ENCODE measurements at places on chromosomes 2 and 18.
A peak's percentile ranks its signal among the peaks of the same experiment; 100 is the strongest.

DNA sequence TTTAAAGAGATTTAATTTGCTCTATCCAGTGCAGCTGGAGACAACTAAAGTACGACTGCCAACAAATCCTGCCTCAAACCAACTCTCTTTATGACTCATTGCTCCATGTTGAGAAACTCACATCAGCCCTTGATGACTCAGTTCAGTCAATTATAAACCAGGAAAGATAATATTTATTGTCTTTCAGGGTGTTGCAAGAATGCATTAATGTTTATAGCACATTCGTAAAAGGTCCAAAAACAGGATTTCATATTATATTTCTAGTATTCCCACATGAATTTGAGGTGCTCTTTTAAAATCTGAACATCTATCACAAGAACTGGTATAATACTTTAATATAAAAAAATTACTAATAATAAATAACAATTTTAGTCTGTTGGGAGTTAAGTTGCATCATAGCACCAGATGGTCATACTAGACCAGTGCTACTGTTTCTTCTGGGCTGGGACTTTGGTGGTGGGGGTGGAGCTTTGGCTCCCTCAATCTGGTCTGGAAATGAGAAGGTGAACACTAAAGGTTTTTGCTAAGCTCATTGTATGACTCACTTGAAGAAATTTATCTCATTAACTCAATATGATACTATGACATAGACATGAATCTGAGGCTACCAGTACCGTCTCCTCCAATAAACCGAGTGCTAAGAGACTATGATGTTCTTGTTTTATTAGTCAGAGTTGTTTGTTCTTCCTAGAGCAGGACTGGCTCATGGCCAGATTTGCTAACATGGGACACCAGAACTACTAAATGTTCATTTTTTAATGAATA is 26.6 kb upstream of the MAP3K20 start:
- peak; percentile 30 for DNase-seq

- no peak for DNase-seq
Observed at GRCh38 chr2:176493909-176494308, 224.7 kb downstream of the MTX2 start.

DNA sequence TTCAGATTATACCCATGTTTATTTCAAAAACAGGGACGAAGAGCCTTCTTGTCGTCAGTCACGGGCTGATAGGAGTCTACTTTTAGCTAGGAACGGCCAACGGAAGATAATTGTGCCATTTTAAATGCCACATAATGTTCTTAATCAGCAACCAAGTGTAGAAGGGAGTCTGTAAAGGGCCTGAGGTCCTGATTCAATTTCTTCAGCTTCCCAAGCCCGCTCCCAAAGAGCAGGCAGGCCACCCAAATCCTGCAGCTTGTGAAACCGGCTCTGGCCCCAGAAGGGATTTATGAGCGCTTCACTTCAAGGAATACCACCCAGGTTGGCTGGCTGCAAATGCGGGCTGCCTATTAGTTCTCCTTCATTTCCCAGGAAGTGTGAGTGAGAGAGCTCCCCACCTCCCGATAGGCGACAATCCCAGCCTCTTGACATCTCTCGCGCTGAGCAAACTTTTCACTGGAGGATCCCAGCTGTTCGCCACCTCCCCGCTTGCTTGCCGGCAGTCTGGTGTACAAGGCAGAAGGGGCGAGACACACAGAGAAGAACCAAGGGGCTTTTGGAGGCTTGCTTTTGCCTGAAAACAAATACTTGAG is 272.9 kb downstream of the CDH20 start:
- DNase-seq, result no peak

DNA sequence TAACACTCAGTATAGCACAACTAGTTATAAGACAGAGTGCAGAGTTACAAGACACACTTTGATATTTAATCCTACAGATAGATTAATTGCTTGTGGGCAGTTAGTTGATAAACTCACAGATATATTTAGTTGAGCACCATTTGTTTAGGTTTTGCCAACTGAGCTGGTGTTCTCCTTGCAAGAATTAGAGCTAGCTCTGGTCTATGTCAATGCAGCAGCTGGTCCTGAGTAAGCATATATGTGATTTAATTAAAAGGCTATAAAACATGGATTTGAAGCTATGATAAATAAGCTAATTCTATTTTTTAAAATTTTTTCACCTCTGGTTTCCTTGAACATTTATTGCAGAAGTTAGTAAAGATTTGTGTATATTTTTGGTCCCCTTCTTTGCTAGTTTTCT is 35.6 kb downstream of the GPD2 start:
- no peak for DNase-seq

- DNase-seq, result no peak
Observed at GRCh38 chr2:55365303-55365702, 54.4 kb downstream of the CCDC88A start.

DNA sequence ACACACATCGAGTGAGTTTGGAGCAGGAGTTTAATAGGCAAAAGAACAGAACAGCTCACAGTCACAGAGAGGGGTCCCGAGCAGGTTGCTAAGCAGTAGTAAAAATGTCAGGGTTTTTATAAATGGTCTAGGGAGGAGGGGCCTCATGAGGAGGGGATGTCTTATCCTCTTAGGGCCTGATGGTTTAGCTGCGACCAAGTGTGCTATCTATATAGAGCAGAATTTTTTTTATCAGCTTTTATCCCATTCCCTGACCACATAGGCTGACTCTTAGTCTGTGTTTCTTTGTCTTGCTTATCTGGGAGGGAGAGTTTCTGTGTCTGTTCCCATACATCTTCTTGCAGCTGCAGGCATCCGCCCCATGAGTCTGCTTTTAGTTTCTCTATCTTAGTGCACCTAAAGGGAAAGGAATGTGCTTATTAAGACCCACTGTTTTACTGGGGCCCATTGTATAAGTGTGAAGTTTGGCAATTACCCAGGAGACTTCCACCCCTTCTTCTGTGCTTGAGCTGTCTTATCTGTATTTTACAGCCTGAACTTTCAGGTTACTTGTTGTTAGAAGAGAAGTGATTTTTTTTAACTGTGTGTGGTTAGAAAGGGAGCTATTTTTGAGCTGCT is 30.4 kb upstream of the GMCL1 start:
- no peak for DNase-seq

DNA sequence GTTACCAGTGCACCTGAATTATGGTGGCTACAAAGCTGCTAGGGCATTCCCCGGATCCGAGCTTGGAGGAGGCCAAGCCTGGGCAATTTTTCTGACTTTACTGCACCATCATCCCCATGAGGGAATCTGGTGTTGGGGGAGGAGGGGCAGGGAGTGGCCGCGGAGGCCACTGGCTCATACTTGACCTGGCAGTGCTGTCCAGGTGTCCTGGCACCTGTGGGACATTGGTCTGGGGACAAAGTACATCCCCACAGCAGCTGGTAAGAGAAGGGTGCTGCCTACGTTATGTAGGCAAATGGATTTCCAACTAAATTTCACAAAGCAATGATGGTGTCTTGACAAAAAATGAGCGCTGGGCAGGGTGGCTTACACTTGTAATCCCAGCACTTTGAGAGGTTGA is 48.3 kb downstream of the KLHL29 start:
- no peak for DNase-seq

DNA sequence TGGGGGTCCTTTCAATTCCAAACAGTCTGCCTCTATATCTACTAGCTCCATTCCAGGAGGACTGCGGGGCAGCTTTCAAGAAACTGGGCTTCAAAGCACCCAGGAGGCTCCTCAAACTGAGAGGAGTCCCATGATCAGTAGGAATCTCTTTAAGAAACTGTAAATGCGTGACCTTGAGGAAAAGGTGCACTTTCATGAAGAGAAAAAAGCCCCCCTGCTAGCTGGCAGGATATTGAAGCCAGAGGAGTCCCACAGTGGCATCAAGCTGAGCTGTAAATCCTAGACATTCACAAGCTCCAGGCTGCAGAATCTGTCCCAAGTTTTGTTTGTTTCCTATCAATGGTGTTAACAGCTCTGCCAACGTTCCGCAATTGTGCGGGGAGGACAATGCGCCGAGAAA is 790.1 kb downstream of the SLC4A3 start:
- DNase-seq, result no peak

DNA sequence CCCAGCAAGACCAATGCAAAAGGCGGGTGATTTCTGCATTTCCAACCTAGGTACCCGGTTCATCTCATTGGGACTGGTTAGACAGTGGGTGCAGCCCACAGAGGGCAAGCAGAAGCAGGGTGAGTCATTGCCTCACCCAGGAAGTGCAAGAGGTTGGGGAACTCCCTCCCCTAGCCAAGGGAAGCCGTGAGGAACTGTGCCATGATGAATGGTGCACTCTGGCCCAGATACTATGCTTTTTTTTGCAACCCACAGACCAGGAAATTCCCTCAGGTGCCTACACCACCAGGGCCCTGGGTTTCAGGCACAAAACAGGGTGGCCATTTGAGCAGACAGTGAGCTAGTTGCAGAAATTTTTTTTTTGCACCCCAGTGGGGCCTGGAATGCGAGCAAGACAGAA is 662.6 kb upstream of the ACVR2A start:
- DNase-seq, result peak; percentile 3

DNA sequence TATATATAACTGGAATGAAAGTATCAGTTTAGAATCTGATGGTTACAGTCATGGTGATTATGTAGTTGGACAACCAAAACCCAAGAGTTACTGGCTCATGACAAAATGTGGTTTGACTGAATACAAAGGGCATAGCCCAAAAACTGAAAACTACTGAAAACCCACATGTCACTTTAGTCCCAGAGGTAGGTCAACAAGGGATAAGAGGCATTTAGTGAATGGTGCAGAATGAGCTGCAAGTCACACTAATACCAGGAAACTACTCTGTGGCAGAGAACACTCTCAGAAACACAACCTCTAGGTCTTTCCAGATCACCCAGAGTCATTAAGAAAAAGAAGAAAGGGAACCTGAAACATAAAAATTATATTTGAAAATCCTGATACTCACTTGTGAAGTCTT is 154.5 kb downstream of the AGPS start:
- DNase-seq, result no peak

GRCh38 chr2:239774933-239775622 is 250.1 kb downstream of the NDUFA10 start:
- no peak for DNase-seq

- peak; percentile 4 for DNase-seq
Observed at GRCh38 chr18:55384551-55385275, 203.3 kb downstream of the TCF4 start.

GRCh38 chr18:49447810-49448745 is 12.4 kb downstream of the DYM start:
- DNase-seq, result no peak

GRCh38 chr18:76349067-76349715 is 145.9 kb downstream of the ZNF516 start:
- DNase-seq, result peak; percentile 63

DNA sequence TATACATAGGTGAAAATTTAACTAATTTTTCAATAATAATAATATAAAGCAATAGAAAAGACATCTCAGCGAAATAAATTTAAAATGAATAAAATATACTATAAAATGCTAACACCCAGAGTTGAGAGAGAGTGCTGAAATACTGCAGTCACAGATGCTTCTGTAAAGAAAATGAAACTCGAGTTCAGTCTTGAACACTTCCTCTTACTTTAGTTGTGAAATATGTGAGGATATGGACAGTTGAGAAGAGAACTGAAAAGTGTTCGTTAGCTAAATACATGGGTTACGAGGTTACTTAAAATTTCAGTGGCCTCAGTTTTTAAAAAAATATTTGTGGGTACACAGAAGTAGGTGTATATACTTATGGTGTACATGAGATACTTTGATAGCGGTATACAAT is 106.8 kb downstream of the DNAH7 start:
- no peak for DNase-seq

- DNase-seq, result no peak
Observed at GRCh38 chr2:203824603-203825002, 43.0 kb upstream of the CTLA4 start.

DNA sequence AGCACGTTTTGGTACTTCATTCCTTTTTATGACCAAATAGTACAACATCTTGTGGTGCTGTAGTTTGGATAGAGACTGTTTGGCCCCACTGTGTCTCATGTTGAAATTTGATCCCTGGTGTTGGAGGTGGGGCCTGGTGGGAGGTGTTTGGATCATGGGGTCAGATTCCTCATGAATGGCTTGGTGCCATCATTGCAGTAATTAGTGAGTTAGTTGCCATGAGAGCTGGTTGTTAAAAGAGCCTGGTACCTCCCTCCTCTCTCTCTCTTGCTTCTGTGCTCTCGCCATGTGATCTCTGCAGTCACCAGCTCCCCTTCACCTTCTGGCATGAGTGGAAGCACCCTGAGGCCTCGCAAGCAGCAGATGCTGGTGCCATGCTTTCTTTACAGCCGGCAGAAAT is 50.9 kb downstream of the NCAPH start:
- DNase-seq, result no peak

DNA sequence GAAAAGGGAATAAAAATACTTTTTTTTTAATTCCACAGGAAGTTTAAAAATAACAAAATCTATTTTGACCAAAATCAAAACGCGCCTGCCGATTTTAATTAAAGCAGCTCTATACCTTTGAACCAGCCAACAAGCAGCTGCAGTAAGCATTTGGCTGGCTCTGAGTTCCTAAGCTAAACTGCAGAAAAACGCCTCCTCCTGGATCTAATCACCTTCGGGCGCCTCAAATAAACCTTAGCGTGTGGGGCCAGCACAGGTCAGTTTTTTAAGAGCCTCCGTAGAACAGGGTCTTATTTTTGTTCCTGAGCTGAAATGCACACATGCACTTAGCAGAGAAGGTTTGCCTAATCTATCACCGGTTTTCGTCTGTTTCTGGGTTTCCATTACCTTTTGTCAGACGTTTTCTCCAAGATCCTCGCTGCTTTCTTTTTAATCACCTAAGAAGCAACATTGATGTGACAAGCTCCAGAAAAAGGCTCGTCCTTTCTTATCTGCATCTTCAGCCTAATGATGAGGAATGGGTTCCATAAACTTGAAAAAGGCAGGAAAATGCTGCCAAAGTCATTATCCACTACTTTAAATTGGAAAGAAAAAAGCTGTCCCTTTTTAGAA is 64.7 kb upstream of the HNRNPA3 start:
- no peak for DNase-seq

- no peak for DNase-seq
Observed at GRCh38 chr2:224427471-224427870, 25.6 kb upstream of the FAM124B start.

GRCh38 chr18:9177031-9177430 is 40.5 kb downstream of the ANKRD12 start:
- DNase-seq, result no peak

GRCh38 chr2:19579461-19579860 is 221.0 kb upstream of the OSR1 start:
- no peak for DNase-seq

GRCh38 chr2:100105678-100106054 is 36.7 kb downstream of the AFF3 start:
- DNase-seq, result no peak

DNA sequence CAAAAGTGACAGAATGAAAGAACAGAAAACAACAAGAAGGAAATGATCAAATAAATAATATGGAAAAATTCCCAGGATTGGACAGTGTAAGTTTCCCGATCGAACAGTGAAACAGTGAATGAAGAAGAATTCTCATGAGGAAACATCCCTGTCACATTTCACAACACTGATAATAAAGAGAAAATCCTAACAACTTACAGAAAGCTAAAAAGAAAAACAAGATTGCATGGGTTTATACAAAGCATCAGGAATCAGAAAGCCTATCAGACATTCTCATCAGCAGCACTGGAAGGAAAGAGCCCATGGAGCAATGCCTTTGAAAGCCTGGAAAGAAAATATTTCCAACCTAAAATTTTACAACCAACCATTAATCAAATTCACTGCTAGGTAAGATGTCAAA is 9.9 kb upstream of the COL6A3 start:
- no peak for DNase-seq
